ENCODE measurements at places on chromosomes 3 and 15.

DNA sequence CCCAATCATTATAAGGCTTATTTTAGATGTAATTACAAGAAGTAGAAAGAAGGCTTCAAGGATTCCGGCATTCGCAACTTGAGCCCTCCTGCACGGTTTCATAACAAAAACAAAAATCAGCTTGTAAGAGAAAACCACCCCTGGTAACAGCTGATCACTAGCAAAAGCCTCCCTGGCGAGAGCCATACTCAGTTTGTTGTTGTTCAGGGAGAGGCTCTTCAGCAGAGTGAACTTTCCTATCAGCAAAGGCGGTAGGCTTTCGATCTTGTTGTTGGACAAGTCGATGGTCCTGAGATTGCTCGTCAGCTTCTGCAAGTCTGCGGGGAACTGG is 710 bp downstream of the LRRC57 start:
- no peak for DNase-seq

DNA sequence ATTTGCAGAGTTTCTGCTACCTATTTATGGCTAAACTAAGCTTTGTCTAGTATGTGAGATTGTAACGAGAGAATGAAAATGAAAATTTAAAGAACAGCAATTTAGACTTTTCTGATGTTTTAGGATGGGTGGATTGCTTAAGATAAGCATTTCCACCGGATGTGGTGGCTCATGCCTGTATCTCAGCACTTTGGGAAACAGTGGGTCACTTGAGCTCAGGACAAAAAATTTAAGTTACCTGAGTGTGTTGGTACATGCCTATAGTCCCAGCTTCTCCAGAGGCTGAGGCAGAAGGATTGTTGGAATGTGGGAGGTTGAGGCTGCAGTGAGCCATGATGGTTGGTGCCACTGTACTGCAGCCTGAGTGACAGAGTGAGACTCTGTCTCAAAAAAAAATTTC is 3.3 kb downstream of the PPP4R2 start:
- DNase-seq: no peak

DNA sequence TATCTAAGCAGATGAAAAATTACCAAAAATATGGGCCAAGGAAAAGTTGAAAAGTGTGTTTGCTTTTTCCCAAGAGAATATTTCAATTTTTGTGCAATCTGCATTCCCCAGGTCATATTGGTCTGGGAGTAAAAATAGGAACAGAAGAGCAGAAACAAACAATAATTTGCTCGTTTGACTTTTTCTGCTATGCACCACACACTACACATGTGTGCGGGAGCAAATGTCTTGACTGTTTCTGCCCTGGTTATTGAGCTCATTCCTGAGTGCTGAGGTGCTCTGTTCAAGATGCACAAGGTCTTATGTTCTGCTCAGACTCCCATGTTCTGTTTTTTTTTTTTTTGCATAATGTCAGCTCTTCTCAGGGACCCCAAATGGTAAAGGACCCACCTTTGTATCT is 298.0 kb upstream of the MME start:
- DNase-seq: no peak

GRCh38 chr3:156694536-156694935 is 20.1 kb downstream of the TIPARP start:
- DNase-seq: no peak

Measured in D721Med (cell line).